ENCODE measurements at places on chromosomes 1 and 21. TPM values are rescaled to one million over a fixed set of nuclear protein-coding genes. Genes with fewer than 3 reads are reported as not detected.

Gene PAQR6
- 3.8 TPM for total RNA-seq

Gene ANKRD65
- 0.07 TPM for total RNA-seq

Gene SLAMF6
- not detected for total RNA-seq

Gene FCRL5
- not detected for total RNA-seq

Gene BSND
- not detected for total RNA-seq

Gene PUSL1
- total RNA-seq, result 25.1 TPM

Gene ASPM
- total RNA-seq, result 30.2 TPM

Gene GPR161
- total RNA-seq, result 9.2 TPM

Gene HCRTR1
- not detected for total RNA-seq

Gene SELENBP1
- 6.2 TPM for total RNA-seq

Gene WDR4
- 32.5 TPM for total RNA-seq

Gene CDK18
- 1.1 TPM for total RNA-seq

Gene MTARC2
- 11.5 TPM for total RNA-seq

Gene ID3
- total RNA-seq, result 341 TPM

Gene DNASE2B
- total RNA-seq, result not detected

Gene G0S2
- total RNA-seq, result 2.8 TPM

Gene GPA33
- not detected for total RNA-seq

Gene SMPDL3B
- total RNA-seq, result 1.1 TPM

Gene TBX15
- 0.07 TPM for total RNA-seq

Gene TRIM46
- total RNA-seq, result 1.4 TPM

Gene PRRX1
- total RNA-seq, result not detected

Gene KCNA2
- 0.04 TPM for total RNA-seq

Gene TOR1AIP1
- 34.9 TPM for total RNA-seq

Gene NIPAL3
- 7.5 TPM for total RNA-seq
